B cell (primary cell): ENCODE measurements at places on chromosomes 7 and 10. TPM values are rescaled to one million over a fixed set of nuclear protein-coding genes. Genes with fewer than 3 reads are reported as not detected.

Gene TEX47
- not detected in 2 replicates for polyA plus RNA-seq

DNA sequence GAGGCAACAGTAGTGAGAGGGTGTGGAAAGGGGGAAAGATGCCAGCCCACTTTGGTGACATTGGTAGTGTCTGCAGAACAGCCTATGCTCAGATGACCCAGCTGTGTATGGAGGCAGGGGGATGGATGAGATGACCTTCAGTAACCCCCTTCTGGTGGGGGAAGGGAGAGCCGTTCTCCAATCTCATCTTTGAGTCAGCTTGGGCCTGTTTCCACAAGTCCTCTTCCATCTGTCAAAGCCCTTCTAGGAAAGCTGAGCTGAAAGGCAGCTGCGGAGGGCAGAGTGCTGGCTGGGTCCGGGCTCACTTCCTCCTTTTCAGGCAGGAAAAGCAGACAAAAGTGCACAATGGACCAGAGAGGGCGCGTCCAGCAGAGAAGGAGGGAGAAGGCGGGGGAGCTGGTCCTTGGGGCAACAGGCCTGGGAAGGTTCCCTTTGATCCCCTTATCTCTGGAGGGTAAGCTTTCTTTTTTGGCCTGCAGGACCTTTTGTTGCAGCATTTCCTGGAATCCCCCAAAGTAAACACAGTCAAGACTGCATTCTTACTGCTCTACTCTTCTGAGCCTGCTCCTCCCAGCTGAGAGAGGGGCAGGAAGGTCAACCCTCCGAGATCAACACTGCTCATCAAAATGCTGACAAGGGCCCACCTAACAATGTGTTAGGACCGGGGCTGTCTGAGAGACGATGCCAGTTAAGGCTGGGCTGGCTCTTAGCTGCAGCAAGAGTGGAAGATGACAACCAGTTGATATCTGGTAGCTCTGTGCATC lies 1.2 kb upstream of the LRMDA start:
- no peaks in the 10 kb centered on the region for H3K36me3 ChIP-seq
- H3K27ac ChIP-seq = no peak overlapping the region
- no peak overlapping the region for H3K4me3 ChIP-seq
- DNase-seq = no peak

GRCh38 chr7:115230882-115231571 lies 309.1 kb downstream of the MDFIC start:
- H3K4me3 ChIP-seq = no peak overlapping the region
- H3K4me1 ChIP-seq = no peaks in the 10 kb centered on the region
- no peak for DNase-seq
- no peak overlapping the region for H3K27ac ChIP-seq
- H3K36me3 ChIP-seq = no peaks in the 10 kb centered on the region

GRCh38 chr7:138935465-138936011 lies 45.7 kb downstream of the KIAA1549 start:
- no peak for DNase-seq
- no peak overlapping the region for H3K4me3 ChIP-seq
- H3K27ac ChIP-seq = no peak overlapping the region
- H3K36me3 ChIP-seq = no peaks in the 10 kb centered on the region
- H3K4me1 ChIP-seq = no peaks in the 10 kb centered on the region

GRCh38 chr7:112646783-112647182 lies 143.4 kb downstream of the TMEM168 start:
- H3K36me3 ChIP-seq = no peaks in the 10 kb centered on the region
- no peak overlapping the region for H3K4me3 ChIP-seq
- no peak overlapping the region for H3K27ac ChIP-seq
- no peak for DNase-seq

- no peak overlapping the region for H3K4me3 ChIP-seq
- H3K27ac ChIP-seq = no peak overlapping the region
- DNase-seq = no peak
- no peaks in the 10 kb centered on the region for H3K36me3 ChIP-seq
- H3K27me3 ChIP-seq = no peaks in the 10 kb centered on the region
- H3K4me1 ChIP-seq = no peaks in the 10 kb centered on the region
Observed at GRCh38 chr10:123687758-123688157, 21.6 kb downstream of the GPR26 start.

DNA sequence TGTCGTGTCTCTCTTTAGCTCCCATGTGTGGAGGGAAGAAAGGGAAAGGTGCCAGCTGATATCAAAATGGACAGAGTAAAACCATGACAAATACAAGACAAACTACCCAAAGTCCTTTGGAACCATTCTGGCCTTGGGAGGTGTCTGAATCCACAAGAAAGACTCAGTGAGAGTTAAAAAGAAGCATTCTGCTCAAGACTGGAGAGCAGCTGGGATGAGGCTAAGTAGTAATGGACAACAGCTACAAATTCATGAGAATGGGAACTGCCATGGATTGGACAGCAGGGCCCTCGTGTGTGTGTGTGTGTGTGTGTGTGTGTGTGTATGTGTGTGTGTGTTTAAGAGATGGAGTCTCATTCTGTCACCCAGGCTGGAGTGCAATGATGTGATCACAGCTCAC lies 39.6 kb upstream of the MYL10 start:
- H3K27ac ChIP-seq = no peak overlapping the region
- H3K36me3 ChIP-seq = no peaks in the 10 kb centered on the region
- DNase-seq = no peak
- peaks cover 4% of the 10 kb centered on the region for H3K27me3 ChIP-seq
- H3K4me3 ChIP-seq = no peak overlapping the region
- no peaks in the 10 kb centered on the region for H3K4me1 ChIP-seq
